ENCODE measurements at places on chromosomes 11 and 22.
A peak's percentile ranks its signal among the peaks of the same experiment; 100 is the strongest.

DNA sequence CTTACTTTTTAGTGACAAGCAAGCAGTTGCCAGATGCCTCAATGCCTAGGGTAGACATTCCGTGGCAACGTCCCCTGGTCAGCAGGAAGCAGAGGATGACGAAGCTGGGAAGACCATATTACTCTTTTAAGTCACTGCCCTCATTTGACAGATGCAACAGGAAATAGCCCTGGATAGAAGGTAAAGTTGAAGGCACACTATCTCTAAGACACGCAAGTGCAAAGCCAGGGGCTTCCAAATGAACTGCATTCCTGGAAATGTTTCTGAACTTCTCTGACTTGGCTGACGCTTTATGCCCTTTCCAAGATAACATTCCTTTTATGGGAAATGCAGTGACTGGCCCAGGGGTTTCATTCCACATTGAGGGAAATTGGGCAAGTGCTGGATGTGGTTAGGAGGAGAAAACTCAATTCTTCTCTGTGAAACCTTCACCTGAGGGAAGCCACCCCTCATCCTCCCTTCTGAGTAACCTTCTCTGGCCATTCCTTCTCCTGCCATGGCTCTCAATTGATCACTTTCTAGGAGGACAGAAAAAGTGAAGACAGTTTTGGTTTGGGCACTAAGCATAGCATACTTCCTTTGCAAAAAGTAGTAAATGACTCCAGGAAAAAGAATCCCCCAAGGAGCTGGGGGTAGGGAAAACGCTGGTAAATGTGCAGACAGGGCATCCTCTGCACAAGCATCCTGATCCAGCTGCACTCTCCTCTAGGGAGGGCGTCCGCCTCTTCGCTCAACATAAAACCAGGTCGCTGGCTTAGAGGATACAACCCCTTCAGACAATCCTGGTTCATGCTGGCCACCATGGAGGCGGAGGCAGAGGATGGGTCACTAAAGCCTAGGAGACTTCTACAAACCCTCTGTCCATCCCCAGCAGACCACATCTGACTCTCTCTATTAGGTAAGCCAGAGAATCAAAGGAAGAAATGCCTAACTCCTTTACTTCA lies 14.5 kb downstream of the PCSK7 start:
- no peak for DNase-seq

DNA sequence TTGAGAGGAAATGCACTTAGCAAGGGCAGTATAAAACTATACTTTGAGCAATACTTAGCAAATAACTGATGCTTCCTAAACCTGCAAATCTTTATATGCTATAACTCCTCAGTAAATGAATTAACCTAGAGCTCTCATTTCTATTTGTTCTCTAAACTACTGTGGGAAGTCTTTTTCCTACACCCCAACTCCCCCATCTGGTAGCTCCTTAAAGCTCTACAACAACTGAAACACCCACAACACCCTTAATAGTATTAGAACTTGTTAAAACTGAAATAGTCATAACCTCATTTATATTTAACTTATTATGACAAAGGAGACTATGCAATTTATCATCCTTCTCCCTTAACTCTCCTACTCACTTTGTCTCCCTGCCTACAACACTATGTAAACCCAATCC lies 43.4 kb downstream of the GUCY1A2 start:
- no peak for DNase-seq

- peak; percentile 66 for DNase-seq
These were observed 92.9 kb downstream of the PTPRJ start for GRCh38 chr11:48073031-48073861.

DNA sequence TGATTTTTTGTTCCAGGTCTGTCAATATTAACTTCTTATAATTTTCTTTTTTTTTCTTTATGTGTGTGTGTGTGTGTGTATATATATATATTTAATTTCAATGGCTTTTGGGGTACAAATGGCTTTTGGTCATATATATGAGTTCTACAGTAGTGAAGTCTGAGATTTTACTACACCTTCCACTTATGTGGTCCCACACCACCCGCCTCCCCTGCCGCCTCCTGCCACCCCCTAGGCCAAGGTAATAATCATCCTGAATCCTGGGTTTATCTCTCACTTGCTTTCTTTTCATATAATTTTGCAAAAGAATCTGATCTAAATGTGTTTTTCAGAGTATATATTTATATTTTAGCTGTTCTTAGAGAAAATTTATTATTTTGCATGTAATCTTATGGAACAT lies 11.1 kb downstream of the NEAT1 start:
- DNase-seq, result no peak

- DNase-seq, result no peak
These were observed 63.5 kb upstream of the WNT11 start for GRCh38 chr11:76269661-76270261.

GRCh38 chr11:86167499-86168164 lies 76.9 kb upstream of the EED start:
- no peak for DNase-seq

DNA sequence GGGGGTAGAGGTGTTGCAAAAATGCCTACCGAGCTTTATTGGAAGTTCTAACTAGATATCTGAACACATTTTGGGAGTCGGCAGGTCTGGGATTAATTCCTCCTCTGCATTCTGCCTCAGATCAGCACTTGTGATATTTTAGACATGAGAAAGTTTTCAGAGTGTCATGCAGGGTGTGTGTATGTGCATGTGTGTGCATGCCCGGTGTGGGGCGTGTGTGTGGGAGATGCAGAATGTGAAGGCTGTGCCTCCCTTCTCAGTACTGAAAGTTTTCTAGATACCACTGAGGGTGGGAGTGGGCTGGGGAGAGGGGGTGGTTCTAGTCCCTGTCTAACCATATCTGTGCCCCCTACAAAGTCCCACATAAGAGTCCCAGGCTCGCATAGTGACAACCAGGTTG lies 180.0 kb upstream of the NTM start:
- no peak for DNase-seq

DNA sequence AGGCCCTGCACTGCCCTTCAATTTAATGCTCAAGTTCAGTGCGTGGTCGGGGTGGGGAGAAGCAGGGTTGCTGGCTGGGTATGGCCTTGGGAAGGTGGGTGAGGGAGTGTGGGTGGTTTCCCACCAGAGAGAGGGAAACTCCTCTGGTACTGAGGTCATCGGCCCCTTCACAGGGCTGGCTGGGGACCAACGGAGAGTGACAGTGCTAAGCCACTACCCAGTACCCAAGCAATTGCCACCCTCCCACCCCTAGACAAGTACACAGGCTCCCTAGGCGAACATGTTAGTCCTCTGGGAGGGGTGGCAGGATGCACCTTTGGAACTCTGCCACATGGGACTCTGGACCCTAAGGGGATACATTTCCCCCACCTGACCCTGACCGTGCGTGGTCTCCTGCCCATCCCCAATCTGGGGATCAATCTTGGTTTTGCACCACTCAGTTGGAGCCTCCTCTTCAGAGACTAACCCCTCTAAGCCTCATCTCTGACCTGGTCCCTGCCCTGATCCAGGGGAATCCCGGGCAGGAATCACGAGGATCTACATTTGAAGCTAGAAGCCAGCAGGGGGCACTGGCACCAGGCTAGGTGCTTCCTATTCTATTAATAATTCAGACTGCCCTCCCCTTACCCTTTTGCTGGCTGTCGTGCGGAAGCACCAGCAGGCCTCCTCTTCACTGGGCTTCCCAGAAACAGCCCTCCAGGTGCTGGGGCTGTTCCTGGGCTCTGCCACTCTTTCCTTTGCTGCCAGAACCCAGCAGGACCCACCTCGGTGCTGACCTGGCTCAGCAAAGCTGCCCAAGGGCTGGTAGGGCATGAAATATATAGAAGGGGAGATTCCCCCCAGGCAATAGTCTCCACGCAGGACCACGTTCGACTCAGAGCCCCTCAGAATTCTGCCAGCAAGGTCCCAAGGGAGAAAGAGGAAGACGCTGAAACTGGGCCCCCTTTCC lies 377.7 kb downstream of the TENM4 start:
- peak; percentile 6 for DNase-seq

- DNase-seq, result peak; percentile 53
These were observed 10.6 kb downstream of the TMEM184B start for GRCh38 chr22:38262051-38262795.

- no peak for DNase-seq
These were observed 40.5 kb downstream of the GRAMD4 start for GRCh38 chr22:46660604-46661201.

DNA sequence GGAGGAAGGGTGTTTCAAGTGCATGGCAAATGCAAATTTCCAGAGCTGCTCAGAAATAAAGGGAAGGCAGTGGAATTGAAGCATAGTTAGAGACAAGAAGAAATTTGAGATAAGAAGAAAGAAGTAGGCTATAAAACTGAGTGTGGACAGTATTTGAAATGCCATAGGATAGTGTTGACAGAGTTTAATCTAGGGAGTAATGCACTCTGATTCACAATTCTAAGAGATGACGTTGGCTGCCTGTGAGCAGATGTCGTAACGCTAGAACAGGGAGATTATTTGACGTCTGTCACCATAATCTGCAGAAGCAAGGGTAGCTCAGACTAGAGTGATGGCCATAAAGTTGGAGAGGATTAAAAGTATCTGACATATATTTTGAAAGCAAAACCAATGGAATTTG lies 389.9 kb upstream of the KIRREL3 start:
- no peak for DNase-seq

- no peak for DNase-seq
These were observed 6.0 kb downstream of the KMT2A start for GRCh38 chr11:118442301-118442700.

DNA sequence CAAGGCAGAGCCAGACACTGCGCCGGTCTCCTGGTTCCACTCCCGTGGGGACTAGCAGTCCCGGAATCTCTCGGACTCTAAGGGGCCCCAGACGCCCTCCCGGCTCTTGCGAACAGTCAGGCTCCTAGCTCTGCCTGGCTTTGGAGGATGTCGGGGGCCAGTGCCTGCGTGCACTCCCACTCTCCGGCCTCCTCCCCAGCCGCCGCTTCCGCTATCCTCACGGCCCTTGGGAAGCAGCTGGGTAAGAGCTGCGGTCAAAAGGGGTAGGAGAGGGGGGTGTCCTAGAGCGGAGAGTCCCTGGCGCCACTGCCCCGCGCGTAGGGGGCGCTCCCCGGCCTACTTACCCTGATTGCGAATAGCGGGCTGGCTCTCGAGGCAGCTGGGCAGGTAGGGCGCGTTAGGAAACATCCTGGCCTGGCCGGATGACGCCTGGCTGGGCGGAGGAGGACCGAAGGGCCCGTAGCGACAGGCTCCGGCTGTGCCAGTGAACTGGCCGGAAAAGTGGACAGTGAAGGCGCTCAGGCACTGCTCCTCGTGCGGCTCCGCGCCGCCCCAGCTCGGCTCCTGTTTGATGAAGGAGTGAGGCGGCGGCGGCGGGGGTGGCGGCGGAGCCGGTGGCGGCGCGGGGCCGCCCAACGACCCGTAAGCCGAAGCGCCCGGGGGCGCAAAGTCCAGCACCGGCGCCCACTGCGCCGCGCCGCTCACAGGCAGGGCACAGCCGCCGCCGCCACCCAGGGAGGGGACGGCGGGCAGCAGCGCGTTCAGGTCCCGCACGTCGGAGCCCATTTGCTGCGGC lies 785 bp downstream of the WT1 start:
- peak; percentile 56 for DNase-seq

- no peak for DNase-seq
These were observed 10.2 kb downstream of the ARAP1 start for GRCh38 chr11:72741849-72742512.

DNA sequence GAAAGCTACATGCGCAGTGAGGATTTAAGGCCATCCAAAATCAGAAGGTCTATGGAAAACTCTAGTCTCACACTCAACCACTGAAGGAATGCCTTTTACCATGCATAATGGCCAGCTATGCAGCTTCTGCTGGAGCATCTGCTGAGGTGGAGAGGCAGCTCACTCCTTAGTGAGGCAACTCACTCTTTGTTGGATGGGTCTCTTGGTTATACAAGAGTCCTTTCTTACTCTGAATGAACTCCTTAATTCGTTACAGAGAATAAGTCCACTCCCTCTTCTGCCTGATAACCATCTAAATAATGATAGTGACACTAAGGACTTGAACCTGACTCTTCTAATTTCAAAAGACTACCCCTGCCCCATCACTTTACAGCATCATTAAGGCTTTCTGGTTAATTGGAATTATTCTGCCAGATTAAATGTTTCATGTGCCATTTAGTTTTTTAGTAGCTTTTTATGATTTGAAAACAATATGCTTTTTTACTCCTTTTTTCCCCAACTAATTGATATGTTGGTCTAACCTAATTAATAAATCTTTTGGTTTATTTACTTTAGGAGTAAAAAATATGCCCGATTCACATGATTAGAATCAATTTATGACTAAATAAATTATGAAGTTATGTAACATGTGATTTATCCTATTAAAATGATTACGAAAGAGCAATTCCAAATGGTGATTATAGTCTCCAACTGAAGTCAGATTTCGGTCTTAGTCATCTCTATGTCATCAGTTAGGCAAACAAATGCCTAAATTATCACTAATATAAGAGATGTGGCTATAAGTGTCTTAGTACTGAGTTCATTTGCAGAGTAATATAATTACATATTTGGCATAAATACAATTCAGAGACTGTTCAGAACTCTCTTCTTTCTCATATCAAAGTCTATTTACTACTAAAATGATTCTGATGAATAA lies 286.7 kb upstream of the CCDC90B start:
- no peak for DNase-seq

DNA sequence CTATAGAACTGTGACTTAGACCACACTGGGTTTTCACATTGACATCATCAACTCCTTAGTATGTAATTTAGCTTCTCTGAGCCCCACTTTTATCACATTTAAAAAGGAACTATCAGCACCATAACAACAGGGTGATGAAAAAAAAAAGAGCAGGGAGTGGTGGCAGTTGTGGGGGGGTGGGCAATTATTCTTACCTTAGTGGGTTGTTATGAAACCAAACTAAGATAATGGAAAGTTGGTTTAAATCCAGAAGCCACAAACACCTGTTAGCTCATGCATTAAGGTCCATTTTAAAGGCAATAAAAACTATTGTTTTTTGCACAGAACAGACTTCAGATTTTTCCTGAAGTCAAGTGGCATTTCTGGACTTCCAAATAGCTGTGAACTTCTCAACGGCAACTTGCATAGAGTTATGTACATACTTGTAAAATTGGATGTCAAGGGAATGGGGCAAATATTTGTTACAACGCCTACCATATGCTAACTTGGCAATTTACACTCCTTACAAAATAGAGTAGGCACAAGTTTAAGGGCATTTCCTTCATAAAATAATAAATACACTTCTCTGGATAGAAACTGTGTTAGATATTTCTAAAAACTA lies 793.6 kb downstream of the DLG2 start:
- no peak for DNase-seq

DNA sequence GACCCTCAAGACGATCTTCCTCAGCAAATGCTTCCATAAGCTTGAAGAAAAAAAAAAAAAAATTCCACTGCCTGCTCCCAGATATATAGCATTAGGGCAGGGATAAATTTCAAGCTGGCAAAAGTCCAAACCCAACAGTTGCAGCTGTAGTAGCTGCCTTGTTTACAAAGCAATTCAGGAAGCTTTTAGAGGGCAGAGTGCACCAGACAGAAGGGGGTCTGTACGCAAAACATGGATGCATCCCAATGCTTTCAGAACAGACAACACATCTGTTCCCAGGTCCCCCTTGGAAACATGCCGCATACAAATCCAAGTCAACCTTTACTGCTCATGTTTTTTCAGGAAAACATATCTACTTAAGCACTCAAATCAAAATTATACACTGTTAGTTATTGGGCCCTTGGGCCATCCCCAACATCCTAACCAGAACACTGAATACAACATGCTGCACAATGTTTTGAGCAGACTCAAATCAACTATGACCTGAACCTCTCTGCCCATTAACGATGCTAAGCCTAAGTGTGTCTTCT lies 94.5 kb downstream of the CADM1 start:
- DNase-seq, result no peak

- DNase-seq, result no peak
These were observed 430.6 kb downstream of the MIAT start for GRCh38 chr22:27088026-27088425.
